Fibroblast of the aortic adventitia (primary cell): ENCODE measurements at places on chromosomes 7 and 10. TPM values are rescaled to one million over a fixed set of nuclear protein-coding genes. Genes with fewer than 3 reads are reported as not detected.

The RNF32 gene
- 0.54 and 1.9 TPM in 2 replicates for total RNA-seq

The DMBT1 gene
- under 0.01 and 0.08 TPM in 2 replicates for total RNA-seq

The TCERG1L gene
- total RNA-seq: not detected in 2 replicates

The CHST15 gene
- 2.0 and 5.6 TPM in 2 replicates for total RNA-seq

The MBL2 gene
- not detected in 2 replicates for total RNA-seq

DNA sequence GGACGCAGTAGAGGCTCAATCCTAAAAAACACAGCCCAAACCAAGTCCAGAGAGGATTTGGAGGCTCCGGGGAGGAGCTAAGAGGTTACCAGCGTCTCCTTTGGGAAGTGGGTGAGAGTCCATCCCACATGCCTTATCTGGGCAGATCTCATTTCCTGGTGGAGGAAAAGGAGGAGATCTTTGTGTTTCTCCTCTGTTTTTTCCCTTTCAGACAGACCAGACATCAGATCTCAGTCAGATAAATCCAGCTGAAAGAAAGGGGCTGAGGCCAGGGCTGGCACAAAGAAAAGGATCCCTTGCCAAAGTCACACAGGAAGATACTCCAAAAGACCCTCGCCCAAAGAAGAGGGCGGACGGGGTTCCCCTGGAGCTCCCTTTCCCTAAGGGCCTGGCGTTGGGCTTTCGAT is 58.3 kb upstream of the COMTD1 start:
- DNase-seq: peak; percentile 23

DNA sequence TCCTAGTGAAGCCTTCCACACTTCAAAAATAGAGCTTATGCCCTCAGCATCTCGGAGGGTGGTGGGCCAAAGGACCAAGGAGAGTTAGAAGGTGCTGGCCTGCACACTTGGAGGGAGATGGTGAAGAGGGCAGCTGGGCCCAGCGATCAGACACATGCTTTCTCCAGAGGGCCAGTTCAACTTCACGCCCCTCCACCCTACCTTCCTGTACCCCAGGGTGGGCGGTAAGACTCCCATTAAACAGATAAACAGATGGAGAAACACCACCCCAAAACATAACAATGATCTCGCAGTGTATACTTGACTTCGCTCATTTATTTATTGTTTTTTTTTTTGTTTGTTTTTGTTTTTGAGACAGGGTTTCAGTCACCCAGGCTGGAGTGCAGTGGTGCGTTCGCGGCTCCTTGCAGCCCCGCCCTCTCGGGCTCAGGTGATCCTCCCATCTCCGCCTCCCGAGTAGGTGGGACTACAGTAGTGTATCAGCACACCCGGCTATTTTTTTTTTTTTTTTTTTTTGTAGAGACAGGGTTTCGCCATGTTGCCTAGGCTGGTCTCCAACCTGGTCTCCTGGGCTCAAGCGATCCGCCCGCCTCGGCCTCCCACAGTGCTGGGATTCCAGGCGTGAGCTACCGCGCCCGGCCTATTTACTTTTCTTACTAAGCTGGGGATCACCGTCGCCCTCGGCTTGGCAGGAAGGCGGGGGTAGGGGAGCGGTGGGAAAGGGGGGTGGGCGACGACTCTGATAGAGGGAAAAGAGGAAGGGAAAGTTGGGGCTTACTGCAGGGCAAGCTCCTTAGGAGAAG is 1.8 kb downstream of the C10orf95 start:
- peak; percentile 37 for DNase-seq

- DNase-seq: peak; percentile 33
Measured at GRCh38 chr10:14302035-14302434, 28.7 kb downstream of the FRMD4A start.

GRCh38 chr10:26858707-26859034 is 2.1 kb downstream of the ABI1 start:
- peak; percentile 24 for DNase-seq

DNA sequence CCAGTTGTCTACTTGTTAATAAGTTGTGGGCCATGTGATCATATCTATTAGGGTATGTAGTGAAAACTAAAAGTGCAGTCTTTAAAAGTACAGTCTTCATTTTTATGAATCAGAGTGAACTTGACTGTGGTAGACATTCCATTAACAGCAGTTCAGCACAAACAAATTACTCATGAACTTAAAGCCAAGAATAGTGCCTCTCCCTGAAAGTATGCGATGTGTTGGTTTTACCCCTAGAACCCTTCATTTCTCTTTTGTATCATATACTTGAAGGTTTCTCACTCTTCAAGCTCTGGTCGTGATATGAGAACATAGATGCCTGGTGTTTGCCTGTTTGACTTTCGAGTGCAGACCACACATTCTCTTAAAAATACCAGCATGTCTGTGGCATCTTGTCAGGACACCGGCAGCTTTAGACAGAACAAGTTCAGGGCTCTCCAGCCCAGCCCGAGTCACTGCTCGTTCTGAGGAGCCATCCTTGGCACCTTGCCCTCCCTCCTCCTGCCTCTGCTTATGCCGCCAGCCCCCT is 159.3 kb downstream of the LCOR start:
- peak; percentile 71 for DNase-seq

DNA sequence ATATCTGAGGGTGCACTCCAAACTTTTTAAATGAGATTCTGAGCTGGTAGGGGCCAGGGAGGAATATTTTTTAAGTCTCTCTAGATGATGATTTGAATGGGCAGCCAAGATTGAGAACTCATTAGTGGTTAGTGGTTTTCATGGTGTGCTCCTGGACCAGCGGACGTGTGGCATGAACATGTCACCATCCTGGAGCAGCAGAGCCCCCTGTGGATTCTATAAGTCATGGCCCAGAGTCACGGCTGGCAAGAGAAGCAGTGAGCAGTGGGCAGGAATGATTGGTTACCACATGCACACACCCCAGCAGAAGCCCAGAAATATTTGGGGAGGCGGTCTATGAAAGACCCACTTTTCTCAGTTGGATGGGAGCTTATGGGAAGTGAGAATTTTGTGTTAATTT is 21.2 kb upstream of the UCN3 start:
- DNase-seq: no peak

DNA sequence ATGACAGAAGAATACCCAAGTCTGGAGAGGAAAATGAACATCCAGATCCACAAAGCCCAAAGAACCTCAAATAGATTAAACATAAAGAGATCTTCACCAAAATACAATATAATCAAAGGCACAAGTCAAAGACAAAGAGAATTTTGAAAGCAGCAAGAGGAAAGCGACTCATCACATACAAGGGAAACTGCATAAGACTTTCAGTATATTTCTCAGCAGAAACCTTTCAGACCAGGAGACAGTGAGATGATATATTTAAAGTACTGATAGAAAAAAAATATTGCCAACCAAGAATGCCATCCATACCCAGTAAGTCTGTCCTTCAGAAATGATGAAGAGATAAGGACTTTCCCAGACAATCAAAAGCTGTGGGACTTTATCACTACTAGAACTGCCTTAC is 81.5 kb upstream of the GALNT17 start:
- DNase-seq: no peak

- DNase-seq: no peak
Measured at GRCh38 chr7:138610671-138611170, 90.4 kb downstream of the SVOPL start.

DNA sequence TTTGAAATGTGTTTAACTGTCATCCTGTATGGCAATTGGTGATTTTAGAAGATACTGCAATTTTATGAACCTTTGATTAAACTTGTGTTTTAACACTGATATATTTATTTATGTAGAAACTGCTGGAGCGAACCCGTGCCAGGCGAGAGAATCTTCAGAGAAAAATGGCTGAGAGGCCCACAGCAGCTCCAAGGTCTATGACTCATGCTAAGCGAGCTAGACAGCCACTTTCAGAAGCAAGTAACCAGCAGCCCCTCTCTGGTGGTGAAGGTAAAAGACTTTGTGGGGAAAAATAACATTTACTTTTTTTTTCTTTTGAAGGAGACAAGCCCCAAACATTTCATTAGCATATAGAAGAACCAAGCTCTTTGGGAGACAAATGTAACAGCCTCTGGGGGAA is 6.5 kb downstream of the ANLN start:
- DNase-seq: no peak

GRCh38 chr10:83127942-83128575 is 1011.2 kb upstream of the GHITM start:
- DNase-seq: no peak

GRCh38 chr10:132417257-132417910 is 20.4 kb downstream of the PWWP2B start:
- DNase-seq: no peak

- peak; percentile 61 for DNase-seq
Measured at GRCh38 chr7:84191842-84192241, 2.7 kb downstream of the SEMA3A start.

GRCh38 chr10:91557651-91558111 is 75.2 kb downstream of the PPP1R3C start:
- no peak for DNase-seq

- peak; percentile 63 for DNase-seq
Measured at GRCh38 chr10:20891338-20891714, 5.8 kb downstream of the NEBL start.

DNA sequence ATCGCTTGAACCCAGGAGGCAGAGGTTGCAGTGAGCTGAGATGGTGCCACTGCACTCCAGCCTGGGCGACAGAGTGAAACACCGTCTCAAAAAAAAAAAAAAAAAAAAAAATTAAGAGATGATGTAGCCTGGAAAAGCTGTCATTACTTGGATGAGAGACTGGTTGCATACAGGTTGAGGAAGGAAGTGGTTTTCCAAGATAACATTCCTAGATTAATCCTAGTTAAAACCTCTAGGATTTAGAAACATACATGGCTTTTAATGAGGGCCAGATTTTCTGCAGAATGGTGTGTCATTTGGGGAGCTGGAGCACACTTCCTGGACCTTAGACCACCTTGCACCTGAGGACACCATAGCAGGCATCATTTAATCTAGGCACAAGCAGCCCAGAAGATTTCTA is 17.8 kb downstream of the VWA2 start:
- peak; percentile 47 for DNase-seq

DNA sequence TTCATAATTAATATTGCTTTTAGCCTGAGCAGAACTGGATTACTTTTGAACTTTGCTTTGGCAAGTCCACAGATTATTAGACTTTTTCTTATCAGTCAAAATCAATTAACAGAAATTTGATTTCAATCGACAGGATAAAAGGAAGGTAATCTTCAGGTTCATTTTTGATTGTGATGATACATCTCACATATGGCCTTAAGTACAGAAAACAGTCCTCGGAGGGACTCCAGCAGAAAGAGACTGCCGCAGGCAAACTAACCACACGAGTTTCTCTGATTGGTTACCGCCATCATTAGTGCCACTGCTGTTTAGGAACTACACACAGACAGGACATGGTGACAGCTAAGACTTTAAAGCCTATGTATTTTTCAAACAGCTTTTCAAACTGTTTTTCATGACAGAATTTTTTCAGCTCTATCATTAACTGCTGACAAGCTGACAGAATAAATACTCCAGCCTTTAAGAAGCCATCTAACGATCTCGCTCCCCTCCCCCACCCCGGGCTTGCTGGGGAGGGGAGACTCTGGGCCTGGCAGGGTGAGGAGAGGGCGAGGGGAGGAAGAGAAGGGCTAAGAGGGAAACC is 668.2 kb downstream of the KCNMA1 start:
- DNase-seq: no peak

DNA sequence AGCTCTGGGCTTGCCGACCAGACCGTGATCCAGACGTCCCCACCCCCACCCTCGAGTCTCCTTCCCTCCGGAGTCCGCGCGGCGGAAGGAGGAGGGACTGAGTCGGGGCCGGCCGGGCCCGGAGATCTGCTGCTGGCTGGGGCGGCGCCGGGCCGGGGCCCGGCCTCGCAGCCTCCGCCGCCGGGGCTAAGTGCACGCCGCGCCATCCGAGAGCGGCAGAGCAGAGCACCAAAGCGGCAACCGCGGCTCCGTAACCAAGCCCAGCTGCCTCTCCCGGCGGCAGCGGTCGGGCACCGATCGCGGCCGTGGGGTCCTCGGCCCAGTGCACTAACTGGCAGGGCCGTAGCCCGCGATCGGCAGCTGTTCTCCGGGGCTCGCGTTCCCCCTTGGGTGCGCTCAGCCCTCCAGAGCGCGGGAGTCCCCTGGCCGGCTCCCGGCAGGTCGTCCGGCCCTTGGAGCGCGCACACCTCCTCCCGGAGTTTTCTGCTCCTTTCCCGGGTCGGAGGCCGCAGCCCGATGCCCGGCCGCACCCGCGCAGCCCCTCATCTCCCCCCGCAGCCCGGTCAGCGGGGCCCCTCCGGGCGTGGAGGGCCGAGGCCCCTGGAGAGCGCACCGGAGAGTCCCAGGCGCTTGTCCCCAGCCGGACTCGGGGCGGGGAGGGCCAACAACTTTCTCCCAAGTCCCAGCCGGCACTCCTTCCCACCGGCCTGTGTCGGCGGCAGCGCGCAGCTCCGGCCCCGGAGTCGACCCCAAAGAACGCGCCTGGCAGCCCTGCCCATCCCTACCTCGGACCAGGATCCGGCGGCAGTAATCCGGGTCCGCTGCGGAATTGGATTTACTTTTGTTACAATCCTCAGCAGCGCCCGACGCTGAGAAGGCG is 799 bp downstream of the VAX1 start:
- no peak for DNase-seq

DNA sequence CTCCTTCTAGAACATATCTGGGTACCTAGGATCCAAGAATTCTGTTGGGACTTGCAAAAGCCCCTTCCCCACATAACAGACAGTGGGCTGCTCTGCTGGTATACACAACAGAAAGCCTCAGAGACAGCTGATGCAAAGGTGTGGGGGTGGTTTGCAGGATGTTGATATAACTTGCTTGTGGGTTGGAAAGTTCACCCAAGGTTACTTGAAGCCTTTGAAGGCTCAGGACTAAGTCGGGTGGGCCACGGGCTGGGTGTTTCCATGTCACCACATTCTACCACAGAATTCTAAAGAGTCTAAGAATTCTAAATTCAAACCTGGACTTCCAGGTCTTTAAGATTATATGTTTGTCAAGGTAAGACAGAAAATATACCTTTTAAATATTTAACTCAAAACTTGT is 7.4 kb upstream of the NRCAM start:
- no peak for DNase-seq
